Osteocyte (in vitro differentiated cells): ENCODE measurements at places on chromosomes 5 and 9.

DNA sequence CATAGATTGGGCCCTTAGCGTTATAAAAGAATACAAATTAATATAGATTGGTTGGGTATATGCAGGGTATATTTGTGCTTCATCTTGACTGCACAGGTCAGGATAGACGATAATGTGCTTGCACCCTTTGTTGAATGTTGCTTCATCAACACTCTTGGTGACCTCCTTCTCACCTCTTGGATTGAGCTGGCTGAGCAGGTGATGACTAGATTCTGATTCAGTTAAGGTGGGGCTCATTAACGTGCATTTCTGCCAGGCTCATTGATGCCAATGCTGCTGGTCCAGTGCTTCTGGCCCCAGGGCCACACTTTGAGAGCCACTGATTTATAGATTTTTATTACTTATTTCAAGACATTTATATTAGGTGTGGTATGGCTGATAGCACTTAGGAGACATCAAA is 27.7 kb downstream of the PCSK5 start:
- no peak overlapping the region for H3K27ac ChIP-seq
- no peak for DNase-seq
- no peak overlapping the region for H3K4me3 ChIP-seq
- H3K4me1 ChIP-seq, result no peaks in the 10 kb centered on the region
- H3K36me3 ChIP-seq, result no peaks in the 10 kb centered on the region

- DNase-seq, result no peak
- no peak overlapping the region for H3K27ac ChIP-seq
- no peaks in the 10 kb centered on the region for H3K36me3 ChIP-seq
Observed at GRCh38 chr5:103910011-103910410, 347.4 kb upstream of the NUDT12 start.

- no peak overlapping the region for H3K27ac ChIP-seq
- H3K27me3 ChIP-seq, result no peaks in the 10 kb centered on the region
- DNase-seq, result no peak
- H3K36me3 ChIP-seq, result peaks cover 36% of the 10 kb centered on the region
Observed at GRCh38 chr5:87361536-87362213, 51.1 kb downstream of the CCNH start.

DNA sequence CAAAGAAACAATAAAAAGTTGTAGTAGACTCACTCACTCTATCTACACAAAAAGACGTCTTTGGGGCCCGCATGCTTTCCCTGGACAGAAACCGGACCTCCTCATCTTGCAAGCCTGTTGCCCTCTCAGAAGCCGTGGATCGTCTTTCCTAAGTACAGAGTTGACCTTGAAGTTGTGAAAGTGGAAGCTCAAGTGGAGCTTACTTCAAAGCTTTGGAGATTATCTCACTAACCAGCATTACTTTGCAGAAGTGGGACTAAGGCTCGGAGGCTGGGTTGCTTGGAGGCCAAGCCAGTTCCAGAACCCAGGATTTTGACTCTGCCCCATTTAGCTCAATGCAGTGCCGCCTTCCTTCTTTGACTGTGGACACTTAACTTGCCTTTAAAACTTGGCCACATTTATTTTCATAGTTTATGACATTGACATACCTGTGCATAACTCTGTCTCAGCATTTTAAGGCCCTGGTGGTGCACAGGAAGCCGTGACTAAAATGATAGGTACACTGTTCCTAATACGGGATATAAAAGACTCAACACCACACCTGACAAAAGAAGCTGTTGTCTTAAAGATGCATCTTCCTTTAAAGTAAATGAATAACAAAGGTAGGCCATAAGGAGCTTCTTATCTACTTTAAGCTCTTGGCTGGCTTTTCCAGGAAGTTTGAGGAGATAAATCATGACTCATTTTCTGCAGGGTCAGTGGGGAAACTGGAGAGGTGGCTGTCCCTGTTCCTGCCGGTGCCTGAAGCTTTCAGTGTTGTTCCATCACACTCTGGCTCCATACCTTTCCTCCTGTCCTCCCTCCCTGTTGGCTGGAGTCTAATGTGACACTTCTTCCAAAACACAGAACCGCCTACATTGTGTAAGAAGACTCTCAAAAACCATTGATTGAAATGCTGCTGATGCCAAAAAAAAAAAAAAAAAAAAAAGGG is 10.7 kb downstream of the SLC25A25 start:
- H3K27ac ChIP-seq, result peak overlapping the region; percentile 81
- H3K4me1 ChIP-seq, result peaks cover 50% of the 10 kb centered on the region
- DNase-seq, result no peak
- H3K27me3 ChIP-seq, result no peaks in the 10 kb centered on the region
- H3K36me3 ChIP-seq, result no peaks in the 10 kb centered on the region

- DNase-seq, result no peak
- H3K36me3 ChIP-seq, result no peaks in the 10 kb centered on the region
- H3K4me3 ChIP-seq, result no peak overlapping the region
- peak overlapping the region; percentile 36 for H3K27ac ChIP-seq
Observed at GRCh38 chr9:4743131-4743875, 2.3 kb upstream of the AK3 start.

DNA sequence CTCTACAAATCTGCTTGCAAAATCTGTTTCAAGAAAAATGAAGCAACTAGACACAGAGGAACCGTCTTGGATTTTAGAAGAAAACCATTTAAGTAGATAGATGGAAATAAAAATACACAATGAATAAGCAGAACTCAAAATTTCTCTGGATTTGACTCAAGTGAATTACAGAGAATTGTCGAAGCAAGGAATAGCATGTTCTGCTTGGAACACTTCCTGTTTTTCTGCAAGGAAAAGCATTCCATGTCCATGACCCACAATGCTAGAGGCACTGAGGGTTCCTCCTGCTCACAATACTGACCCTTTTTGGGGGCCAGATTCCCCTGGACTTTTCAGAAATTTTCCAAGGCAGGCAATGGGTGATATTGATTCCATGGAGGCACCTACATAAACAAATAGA is 29.8 kb downstream of the PRUNE2 start:
- no peak overlapping the region for H3K4me3 ChIP-seq
- H3K27me3 ChIP-seq, result no peaks in the 10 kb centered on the region
- H3K36me3 ChIP-seq, result no peaks in the 10 kb centered on the region
- peaks cover 14% of the 10 kb centered on the region for H3K4me1 ChIP-seq
- DNase-seq, result no peak
- H3K27ac ChIP-seq, result no peak overlapping the region

GRCh38 chr5:149262315-149262714 is 9.3 kb upstream of the AFAP1L1 start:
- H3K4me3 ChIP-seq, result no peak overlapping the region
- H3K36me3 ChIP-seq, result no peaks in the 10 kb centered on the region
- peaks cover 12% of the 10 kb centered on the region for H3K27me3 ChIP-seq
- no peak for DNase-seq

GRCh38 chr5:125798307-125798706 is 624.9 kb upstream of the GRAMD2B start:
- no peak overlapping the region for H3K27ac ChIP-seq
- no peak overlapping the region for H3K4me3 ChIP-seq
- H3K4me1 ChIP-seq, result no peaks in the 10 kb centered on the region

GRCh38 chr5:81426359-81427030 is 32.6 kb upstream of the ACOT12 start:
- H3K4me3 ChIP-seq, result no peak overlapping the region
- H3K27ac ChIP-seq, result no peak overlapping the region
- H3K4me1 ChIP-seq, result peaks cover 61% of the 10 kb centered on the region
- H3K27me3 ChIP-seq, result no peaks in the 10 kb centered on the region
- peaks cover 8% of the 10 kb centered on the region for H3K36me3 ChIP-seq

DNA sequence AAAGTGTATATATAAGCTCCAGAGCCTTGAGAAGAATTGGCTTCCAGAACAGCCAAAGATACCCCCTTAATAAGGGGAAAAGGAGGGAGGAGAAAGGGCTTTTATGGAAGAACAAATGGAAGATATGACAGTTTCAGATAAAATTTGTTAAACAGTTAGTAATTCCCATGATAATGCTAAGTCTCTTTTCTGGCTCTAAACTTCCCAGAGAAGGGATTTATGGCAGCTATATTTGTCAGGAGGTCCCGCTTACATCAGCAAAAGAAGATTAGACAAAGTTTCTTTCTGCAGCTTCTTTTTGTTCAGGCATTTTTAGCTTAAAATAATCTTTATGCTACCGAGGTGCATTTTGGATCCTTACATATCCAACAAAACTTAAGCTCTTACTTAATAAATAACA is 14.3 kb upstream of the SLC36A3 start:
- peaks cover 35% of the 10 kb centered on the region for H3K27me3 ChIP-seq
- no peaks in the 10 kb centered on the region for H3K36me3 ChIP-seq
- peaks cover 2% of the 10 kb centered on the region for H3K4me1 ChIP-seq
- DNase-seq, result no peak
- no peak overlapping the region for H3K27ac ChIP-seq
- no peak overlapping the region for H3K4me3 ChIP-seq

GRCh38 chr5:76715486-76715735 is 515 bp upstream of the F2R start:
- no peaks in the 10 kb centered on the region for H3K27me3 ChIP-seq
- H3K4me3 ChIP-seq, result peak overlapping the region; percentile 84
- H3K4me1 ChIP-seq, result peaks cover 49% of the 10 kb centered on the region
- H3K36me3 ChIP-seq, result peaks cover 5% of the 10 kb centered on the region
- H3K27ac ChIP-seq, result peak overlapping the region; percentile 68

DNA sequence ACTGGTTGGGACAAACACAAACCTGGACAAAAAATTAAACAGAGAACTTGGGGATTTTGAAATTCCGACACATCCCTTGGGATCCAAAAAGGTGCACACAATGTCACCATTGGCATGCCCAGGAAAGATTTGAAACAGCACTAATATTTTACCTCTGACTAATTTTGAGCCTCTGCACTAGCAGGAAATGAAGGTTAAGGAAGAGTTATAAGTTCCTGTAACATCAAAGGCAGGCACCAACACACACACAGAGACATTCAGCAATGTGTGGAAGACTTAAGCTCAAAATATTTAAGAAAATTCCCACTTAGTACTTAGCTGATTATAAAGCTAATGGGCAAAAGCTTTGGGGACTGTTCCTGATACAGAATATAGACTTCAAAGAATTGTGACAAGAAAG is 247.0 kb downstream of the CDH9 start:
- H3K4me1 ChIP-seq, result no peaks in the 10 kb centered on the region
- no peak overlapping the region for H3K4me3 ChIP-seq
- no peaks in the 10 kb centered on the region for H3K36me3 ChIP-seq
- H3K27ac ChIP-seq, result no peak overlapping the region
- no peaks in the 10 kb centered on the region for H3K27me3 ChIP-seq

- no peak for DNase-seq
- no peak overlapping the region for H3K4me3 ChIP-seq
- H3K36me3 ChIP-seq, result no peaks in the 10 kb centered on the region
- H3K27ac ChIP-seq, result no peak overlapping the region
- H3K4me1 ChIP-seq, result peaks cover 8% of the 10 kb centered on the region
Observed at GRCh38 chr9:134264169-134264568, 62.1 kb upstream of the RXRA start.

DNA sequence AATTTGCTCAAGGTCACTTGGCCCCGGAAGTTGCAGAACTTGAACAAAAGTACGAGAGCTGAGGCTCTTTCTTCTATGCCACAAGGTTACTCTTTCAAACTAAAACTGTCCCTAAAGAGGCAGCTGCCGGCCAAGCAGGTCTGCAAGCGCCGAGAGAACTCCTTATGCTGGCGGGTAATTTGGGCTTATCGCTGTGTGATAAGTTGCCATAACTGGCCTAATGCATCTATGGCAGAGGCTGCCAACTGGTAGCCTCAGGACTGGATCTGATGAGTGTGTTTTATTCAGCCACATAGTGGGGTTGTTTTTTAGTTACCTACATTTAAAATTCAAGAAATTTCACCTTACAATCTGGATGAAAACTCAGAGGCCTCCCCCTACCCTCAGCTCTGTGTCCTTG is 68.1 kb upstream of the SPOCK1 start:
- no peak for DNase-seq
- H3K4me1 ChIP-seq, result peaks cover 82% of the 10 kb centered on the region
- no peak overlapping the region for H3K4me3 ChIP-seq
- H3K27ac ChIP-seq, result peak overlapping the region; percentile 92

GRCh38 chr9:6543204-6543603 is 102.3 kb downstream of the GLDC start:
- DNase-seq, result no peak
- no peaks in the 10 kb centered on the region for H3K4me1 ChIP-seq
- H3K27ac ChIP-seq, result no peak overlapping the region
- H3K27me3 ChIP-seq, result no peaks in the 10 kb centered on the region

GRCh38 chr5:96053063-96053735 is 91.5 kb upstream of the ELL2 start:
- peaks cover 24% of the 10 kb centered on the region for H3K4me1 ChIP-seq
- no peak for DNase-seq
- H3K27me3 ChIP-seq, result no peaks in the 10 kb centered on the region
- H3K36me3 ChIP-seq, result no peaks in the 10 kb centered on the region
- H3K27ac ChIP-seq, result no peak overlapping the region

GRCh38 chr5:72503888-72504491 is 3.2 kb downstream of the ZNF366 start:
- no peaks in the 10 kb centered on the region for H3K27me3 ChIP-seq
- H3K27ac ChIP-seq, result peak overlapping the region; percentile 60
- DNase-seq, result no peak
- H3K4me1 ChIP-seq, result peaks cover 35% of the 10 kb centered on the region

- DNase-seq, result no peak
- H3K36me3 ChIP-seq, result peaks cover 61% of the 10 kb centered on the region
- no peak overlapping the region for H3K4me3 ChIP-seq
- H3K27ac ChIP-seq, result no peak overlapping the region
Observed at GRCh38 chr5:33475706-33476105, 34.9 kb downstream of the TARS1 start.

GRCh38 chr5:23507278-23507685 is at the start of gene PRDM9:
PRDM9 (plus strand) TSS chr5:23507609; CDS start chr5:23509034, 1,425 bp downstream.
- H3K4me3 ChIP-seq, result no peak within 1 kb of the TSS
- H3K27me3 ChIP-seq, result no peaks in the 10 kb centered on the region
- DNase-seq, result no peak

GRCh38 chr5:13909271-13909670 is 35.2 kb downstream of the DNAH5 start:
- H3K4me1 ChIP-seq, result no peaks in the 10 kb centered on the region
- H3K27ac ChIP-seq, result no peak overlapping the region
- H3K27me3 ChIP-seq, result peaks cover 8% of the 10 kb centered on the region
- no peaks in the 10 kb centered on the region for H3K36me3 ChIP-seq
